ENCODE measurements at places on chromosomes 4 and X.

GRCh38 chr4:156999175-156999517 is 27.5 kb upstream of the PDGFC start:
- peak; percentile 91 for DNase-seq

DNA sequence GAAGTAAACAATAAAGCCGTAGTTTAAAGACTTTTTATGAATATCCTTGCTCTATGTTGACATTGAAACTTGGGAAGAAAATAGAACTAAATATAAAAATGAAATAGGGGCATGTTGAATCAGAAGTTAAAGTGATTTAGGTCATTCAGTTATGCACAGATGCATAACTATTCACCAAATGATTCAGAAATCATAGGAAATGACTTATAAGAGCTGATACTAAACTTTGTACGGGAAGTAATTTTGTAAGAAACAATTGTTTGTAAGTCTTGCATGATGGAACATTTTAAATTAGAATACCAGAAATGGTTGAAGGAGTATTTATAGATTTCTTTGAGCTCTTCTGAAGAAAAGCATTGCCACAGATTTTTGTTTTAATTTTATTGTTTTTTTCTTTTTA is 246.5 kb downstream of the CPE start:
- no peak for DNase-seq

DNA sequence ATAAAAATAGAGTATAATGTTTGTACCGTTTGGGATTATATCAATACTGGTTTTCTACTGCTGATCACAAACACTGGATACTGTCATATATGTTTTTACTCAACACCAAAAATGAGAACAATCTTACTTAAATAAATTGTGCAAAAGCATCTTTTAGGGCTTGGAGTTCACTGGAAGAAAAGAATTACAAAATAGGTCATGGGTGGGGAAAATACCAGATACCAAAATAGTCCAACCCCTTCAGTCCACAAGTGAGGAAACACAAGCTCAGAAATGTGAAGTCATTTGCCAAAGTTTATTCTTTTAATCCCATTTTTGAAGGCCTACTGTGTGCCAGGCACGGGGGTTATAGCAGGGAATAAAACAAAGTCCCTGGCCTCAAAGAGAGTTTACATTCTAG is 64.4 kb downstream of the ADGRG2 start:
- no peak for DNase-seq

- DNase-seq, result no peak
Measured at GRCh38 chr4:101306764-101307615, 40.3 kb downstream of the PPP3CA start.

DNA sequence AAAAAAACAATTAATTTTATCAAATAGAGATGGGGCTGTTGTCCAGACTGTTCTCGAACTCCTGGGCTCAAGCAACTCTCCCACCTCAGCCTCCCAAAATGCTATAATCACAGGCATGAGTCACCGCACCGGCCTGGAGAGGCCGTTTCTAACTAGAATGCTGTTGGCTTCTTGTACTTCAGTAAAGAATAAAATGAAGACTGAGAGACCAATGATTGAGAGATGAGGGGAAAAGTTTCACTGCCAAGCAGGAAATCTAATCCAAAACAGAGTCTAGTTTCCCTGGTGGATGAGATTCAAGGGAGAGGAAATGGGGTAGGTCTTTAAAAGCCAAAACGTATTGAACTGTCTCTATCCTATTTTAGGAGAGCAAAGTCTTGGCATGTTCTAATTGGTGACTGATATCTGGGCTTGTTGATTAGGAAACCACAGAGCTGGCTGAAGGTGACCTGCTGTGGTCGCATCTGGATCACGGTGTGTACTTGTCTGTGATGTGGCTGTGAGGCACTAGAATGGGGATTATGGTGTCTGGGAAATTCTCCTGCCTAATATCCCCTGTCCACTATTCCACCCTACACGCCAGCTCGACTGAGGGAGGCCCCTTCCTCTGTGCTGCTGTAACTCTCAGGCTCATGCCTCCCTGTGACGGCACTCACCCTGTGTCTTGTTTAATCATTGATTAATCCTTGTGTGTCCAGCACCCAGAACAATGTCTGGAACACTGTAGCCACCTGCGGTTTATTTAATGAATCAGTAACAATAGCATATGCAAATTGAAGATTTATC is 15.0 kb upstream of the TRIM2 start:
- no peak for DNase-seq

DNA sequence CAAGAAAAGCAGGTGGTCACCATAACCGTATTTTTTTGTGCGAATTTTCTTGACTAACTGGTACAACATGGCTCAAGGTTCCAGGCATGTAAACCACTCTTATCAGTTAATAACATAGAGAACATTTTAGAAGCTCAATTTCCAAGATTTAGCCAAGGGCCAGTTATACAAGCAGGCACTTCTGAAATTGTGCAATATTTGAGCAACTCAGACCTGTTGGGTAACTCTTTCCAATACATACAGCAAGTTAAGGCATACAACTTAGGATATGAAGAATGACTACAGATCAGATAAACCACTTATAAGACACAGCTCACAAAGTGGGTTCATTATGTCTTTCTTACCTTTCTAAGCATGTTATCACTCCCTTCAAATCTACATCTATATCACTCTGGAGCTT is 43.9 kb downstream of the ZNF280C start:
- no peak for DNase-seq

DNA sequence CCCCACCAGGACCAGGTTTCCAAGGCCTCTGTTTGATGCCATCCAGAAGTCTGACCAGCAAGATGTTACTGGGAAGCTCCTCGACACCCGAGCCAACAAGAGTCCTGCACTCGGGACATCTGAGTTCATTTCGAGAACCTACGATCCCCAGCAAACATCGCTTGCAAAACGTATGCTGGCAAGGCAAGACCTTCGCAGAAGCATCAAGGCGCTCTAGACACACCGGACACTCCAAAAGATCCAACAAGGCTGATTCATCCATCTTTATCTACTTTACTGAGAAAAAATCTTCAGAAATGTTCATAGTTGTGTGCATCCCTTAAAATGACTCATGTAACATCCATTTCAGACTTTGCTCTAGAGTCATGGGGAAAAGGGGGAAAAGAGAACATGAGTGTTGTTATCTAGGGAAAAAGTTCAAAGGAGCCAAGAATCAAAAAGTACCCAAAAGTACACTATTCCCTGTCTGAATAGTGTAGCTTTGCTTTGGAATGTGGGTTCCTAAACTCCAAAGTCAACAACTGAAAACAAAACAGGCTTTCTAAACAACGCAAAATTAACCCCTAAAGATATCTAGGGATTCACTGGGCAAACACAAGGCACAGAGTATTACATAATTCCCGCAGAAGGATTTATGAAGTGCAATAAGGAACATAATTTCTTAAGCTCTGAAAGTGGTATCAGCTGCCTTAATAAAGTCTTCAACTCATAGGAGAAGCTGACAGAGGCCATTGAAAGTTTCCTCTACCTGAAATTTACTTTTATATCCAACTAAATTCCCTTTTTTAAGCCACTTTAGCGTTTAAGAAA is 1.6 kb downstream of the SH3RF1 start:
- DNase-seq, result no peak

Measured in renal pelvis (tissue), 12 donors.